OCI-LY7 (cell line): ENCODE measurements at places on chromosomes 6 and 20.

DNA sequence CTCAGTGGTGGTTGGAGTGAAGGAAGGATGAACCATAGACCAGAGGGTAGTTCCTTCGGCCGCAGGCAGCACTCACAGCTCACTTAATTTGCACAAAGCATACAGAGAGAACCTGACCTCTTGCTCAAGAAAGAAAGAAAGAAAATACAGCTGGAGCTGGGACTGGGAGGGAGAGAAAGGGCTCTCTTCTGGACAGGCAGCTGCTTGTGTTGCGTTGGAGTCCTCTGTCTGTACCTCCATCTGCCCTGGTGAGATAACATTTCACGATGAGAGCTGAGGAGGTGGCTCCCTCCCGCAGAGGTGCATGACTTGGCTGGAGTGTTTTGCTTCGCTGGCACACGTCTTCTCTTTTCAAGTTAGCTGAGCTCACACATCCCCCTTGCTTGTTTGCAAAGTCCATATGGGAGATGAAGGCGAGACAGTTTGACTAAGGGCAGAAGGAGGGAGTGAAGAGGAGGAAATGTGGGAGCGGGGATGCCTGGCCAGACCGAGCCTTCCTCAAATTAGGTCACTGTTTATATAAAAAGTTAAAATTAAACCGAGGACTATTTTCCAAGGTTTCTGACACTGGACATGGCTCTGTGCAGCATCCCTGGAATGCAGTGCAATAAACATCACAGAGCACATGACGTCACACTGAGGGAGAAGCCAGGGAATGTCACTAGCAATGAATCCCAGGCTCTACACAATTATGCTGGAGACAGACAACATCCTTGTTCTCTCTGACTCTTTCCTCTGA is 359.4 kb downstream of the CD83 start:
- no peak for DNase-seq

DNA sequence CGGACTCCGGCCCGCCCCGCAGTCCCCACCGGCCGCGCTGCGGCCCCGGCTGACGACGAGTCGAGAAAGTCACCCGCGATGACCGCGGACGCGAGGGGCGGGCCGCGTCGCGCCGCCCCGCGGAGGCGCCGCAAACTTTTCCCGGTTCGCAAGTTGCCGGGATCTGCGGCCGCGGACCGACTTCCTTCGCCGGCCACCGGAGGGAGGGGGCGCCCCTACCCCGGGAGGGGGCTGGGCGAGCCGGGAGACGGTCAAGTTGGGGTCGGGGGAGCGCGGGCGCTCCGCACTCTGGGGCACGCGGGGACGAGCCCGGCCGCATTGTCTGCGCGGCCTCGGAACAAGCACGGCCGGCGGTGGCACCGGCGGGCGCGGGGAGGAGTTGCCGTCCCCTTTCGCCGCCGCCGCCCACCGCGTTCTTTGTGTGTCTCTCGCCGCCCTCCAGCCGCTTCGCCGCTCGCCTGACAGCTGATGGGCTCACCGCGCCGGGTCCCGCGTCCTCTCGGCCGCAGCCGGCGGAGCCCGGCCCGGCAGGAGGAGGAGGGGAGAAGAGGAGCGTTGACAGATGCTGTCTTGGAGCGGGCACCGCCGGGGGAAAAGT is 131.6 kb downstream of the OGFRL1 start:
- no peak for DNase-seq

- no peak for DNase-seq
Measured at GRCh38 chr6:87637106-87637505, 47.2 kb downstream of the ORC3 start.

- peak; percentile 86 for DNase-seq
Measured at GRCh38 chr20:63520504-63520933, at the start of gene PPDPF. Gene PPDPF (plus strand): TSS chr20:63520765. CDS start chr20:63521309, 544 bp downstream.

GRCh38 chr6:30319146-30319835 is 7.4 kb upstream of the TRIM39 start:
- DNase-seq: no peak

DNA sequence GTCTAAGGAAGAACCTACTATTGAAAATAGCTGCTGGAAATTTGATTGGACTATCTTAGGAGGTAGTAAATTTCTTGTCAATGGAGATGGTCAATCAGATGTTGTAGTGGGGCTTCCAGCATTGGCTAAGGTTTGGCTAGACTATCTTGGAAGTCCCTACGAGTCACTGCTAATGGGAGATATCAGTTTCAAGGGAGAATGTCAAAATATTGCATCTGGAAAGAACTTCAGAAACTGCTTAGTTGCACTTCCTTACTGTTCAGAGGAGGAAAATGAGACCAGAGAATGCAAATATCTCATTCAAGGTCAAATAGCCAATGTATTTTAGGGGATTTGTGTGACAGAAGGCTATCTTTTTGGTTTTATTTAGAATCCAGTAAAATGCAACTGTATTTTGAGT is 53.5 kb upstream of the CCN2 start:
- no peak for DNase-seq

DNA sequence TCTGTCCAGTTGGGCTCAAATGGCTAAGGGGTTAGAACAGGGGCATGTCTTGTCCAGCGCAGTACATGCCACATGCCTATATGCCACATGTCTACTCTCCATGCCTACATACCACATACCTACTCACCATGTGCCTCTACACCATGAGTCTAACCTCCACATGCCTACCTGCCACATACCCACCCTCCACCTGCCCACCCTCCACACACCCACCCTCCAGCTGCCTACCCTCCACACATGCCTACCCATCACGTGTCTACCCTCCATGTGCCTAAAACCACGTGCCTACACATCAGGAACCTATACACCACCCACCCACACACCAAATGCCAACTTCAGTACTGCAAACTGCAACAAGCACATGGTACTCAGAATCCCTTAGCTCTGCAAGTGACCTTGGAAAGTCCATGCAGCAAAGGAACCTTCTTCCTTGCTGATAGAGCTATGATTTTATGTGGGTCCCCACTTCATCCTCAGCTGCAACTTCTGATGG is 113.0 kb upstream of the CST7 start:
- no peak for DNase-seq

DNA sequence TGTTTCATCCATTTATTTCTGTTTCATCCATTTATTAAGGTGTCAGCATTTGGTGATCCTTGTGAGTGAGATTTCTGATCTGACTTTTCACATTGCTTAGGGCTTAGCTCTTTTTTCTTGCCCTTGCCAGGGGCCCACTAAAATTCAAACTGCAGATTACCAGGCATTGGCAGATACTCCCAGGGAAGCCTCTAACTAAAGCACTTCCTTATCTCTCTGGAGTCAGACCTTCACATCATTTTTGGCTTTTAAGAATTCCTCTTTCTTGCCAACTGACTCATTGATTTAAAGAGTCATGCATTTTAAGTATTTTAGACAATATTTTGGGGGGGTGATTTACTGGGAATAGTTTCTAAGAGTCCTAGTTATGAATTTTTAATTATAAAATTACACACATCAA is 2.6 kb upstream of the WFDC8 start:
- DNase-seq: no peak

GRCh38 chr20:59412875-59413284 is 112.5 kb downstream of the EDN3 start:
- peak; percentile 5 for DNase-seq

GRCh38 chr6:170030821-170031471 is 259.9 kb downstream of the DLL1 start:
- DNase-seq: no peak
